ENCODE measurements at places on chromosomes 11 and 22.
A peak's percentile ranks its signal among the peaks of the same experiment; 100 is the strongest.

DNA sequence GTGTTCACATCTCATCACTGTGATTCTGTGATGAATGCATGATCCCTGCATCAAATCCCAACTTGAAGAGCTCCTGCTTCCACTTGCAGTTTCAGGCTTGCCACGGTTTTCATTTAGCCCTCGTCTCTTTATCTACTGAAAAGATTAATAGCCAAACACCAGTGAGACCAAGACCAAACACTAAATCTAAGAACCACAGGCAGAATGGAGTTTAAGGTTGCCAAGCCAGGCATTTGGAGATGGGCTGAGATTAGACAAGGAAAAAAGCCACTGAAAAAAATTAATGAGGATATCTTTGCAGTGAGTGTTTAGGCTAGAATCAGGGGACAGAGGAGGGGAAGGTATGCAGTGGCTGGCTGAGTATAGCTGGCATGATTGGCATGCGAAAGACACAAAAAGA lies 227.2 kb upstream of the BLID start:
- no peaks in the 10 kb centered on the region for H3K27me3 ChIP-seq
- DNase-seq = no peak
- H3K27ac ChIP-seq = no peak overlapping the region

DNA sequence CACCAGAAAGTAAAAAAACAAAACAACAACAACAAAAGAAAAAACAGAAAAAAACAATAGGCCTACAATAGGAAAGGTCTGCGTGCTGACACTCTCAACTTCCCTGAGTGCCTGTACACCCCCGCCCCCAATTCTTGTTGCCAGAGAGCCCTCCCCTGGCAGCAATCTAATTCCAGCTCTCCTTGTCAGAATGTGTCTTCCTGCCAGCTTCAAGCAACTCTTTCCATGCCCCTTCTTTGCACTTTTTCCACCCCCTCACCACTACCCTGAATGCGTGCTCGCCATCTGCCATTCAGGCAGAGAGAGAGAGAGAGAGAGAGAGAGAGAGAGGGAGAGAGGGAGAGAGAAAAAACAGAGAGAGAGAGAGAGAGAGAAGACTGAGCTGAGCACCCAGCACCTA lies 245.0 kb downstream of the KIRREL3 start:
- H3K4me3 ChIP-seq = no peak overlapping the region
- H3K27ac ChIP-seq = no peak overlapping the region
- H3K4me1 ChIP-seq = no peaks in the 10 kb centered on the region
- H3K27me3 ChIP-seq = no peaks in the 10 kb centered on the region
- no peak for DNase-seq
- no peaks in the 10 kb centered on the region for H3K36me3 ChIP-seq

- no peak overlapping the region for H3K27ac ChIP-seq
- H3K36me3 ChIP-seq = no peaks in the 10 kb centered on the region
- DNase-seq = no peak
- no peaks in the 10 kb centered on the region for H3K27me3 ChIP-seq
- no peak overlapping the region for H3K4me3 ChIP-seq
These were observed 3.9 kb downstream of the CDC45 start for GRCh38 chr22:19483481-19484244.

- no peak overlapping the region for H3K4me3 ChIP-seq
- no peaks in the 10 kb centered on the region for H3K27me3 ChIP-seq
- H3K4me1 ChIP-seq = no peaks in the 10 kb centered on the region
- H3K27ac ChIP-seq = no peak overlapping the region
- no peak for DNase-seq
These were observed 268.9 kb downstream of the LRRC4C start for GRCh38 chr11:41190437-41191082.

GRCh38 chr11:27296497-27296896 lies 66.5 kb downstream of the CCDC34 start:
- no peaks in the 10 kb centered on the region for H3K36me3 ChIP-seq
- no peaks in the 10 kb centered on the region for H3K27me3 ChIP-seq

- no peaks in the 10 kb centered on the region for H3K27me3 ChIP-seq
- no peak overlapping the region for H3K27ac ChIP-seq
- no peaks in the 10 kb centered on the region for H3K36me3 ChIP-seq
- H3K4me1 ChIP-seq = peaks cover 6% of the 10 kb centered on the region
- no peak for DNase-seq
These were observed 181.4 kb upstream of the MTMR2 start for GRCh38 chr11:96105197-96105895.

DNA sequence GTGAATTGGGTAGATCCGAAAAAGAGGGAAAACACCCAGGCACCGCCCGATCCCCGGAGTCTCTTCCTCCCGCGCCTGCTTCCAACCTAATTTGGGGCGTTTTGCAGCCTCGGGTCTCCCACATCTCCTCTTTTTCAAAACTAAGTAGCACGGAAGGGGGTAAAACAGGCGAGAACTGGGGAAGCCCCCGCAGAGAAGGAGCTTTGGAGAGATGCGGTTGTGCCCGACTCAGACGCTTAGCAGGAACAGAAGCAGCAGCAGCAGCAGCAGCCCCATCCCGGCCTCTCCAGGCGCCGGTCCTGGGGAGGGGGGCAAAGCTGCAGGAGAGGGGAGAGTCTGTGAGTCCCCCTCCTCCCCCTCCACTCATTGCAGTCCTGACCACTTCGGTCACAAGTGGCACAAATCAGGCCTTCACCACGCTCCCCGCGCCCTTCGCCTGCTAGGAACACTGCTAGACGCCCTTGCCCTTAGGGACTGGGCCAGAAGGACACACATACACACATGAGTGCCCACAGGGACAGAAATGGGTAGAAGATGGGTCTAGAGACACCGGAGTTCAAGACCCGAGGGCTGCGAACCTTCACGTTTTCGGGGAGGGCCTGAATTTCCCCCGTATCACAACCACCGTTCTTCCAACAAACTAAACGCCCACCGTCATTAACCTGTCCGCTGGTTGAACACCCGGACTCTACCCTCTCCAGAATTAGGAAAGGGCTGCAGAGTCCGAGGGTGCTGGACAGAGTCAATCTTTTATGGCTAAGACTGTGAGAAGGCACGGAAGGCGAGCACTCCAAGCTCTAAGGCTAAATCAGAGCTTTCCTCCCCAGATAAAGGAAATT lies 98.3 kb upstream of the HSD17B12 start:
- no peak for DNase-seq
- no peak overlapping the region for H3K27ac ChIP-seq
- peaks cover 92% of the 10 kb centered on the region for H3K27me3 ChIP-seq
- H3K4me1 ChIP-seq = peaks cover 28% of the 10 kb centered on the region

- H3K4me1 ChIP-seq = no peaks in the 10 kb centered on the region
- no peaks in the 10 kb centered on the region for H3K27me3 ChIP-seq
- H3K36me3 ChIP-seq = no peaks in the 10 kb centered on the region
- DNase-seq = no peak
- H3K27ac ChIP-seq = no peak overlapping the region
These were observed 129.1 kb downstream of the EHF start for GRCh38 chr11:34749666-34750659.

GRCh38 chr22:45101515-45102227 lies 62.1 kb upstream of the NUP50 start:
- no peak overlapping the region for H3K27ac ChIP-seq
- no peaks in the 10 kb centered on the region for H3K36me3 ChIP-seq
- peaks cover 5% of the 10 kb centered on the region for H3K4me1 ChIP-seq
- DNase-seq = peak; percentile 11
- H3K27me3 ChIP-seq = peaks cover 6% of the 10 kb centered on the region

- DNase-seq = peak; percentile 89
- no peaks in the 10 kb centered on the region for H3K36me3 ChIP-seq
- H3K4me1 ChIP-seq = peaks cover 62% of the 10 kb centered on the region
- H3K27ac ChIP-seq = peak overlapping the region; percentile 94
- peak overlapping the region; percentile 87 for H3K4me3 ChIP-seq
- no peaks in the 10 kb centered on the region for H3K27me3 ChIP-seq
These were observed 10.4 kb upstream of the C1QTNF6 start for GRCh38 chr22:37198258-37199102.

- peaks cover 16% of the 10 kb centered on the region for H3K27me3 ChIP-seq
- H3K4me3 ChIP-seq = no peak overlapping the region
- no peak overlapping the region for H3K27ac ChIP-seq
These were observed 4.5 kb downstream of the TUBA8 start for GRCh38 chr22:18114976-18115652.

GRCh38 chr22:50112151-50113118 lies 22.6 kb downstream of the MOV10L1 start:
- no peak overlapping the region for H3K27ac ChIP-seq
- no peak for DNase-seq
- no peak overlapping the region for H3K4me3 ChIP-seq
- H3K4me1 ChIP-seq = peaks cover 12% of the 10 kb centered on the region
- peaks cover 7% of the 10 kb centered on the region for H3K27me3 ChIP-seq

Measured in CD4-positive, alpha-beta T cell (primary cell).